ENCODE measurements at places on chromosomes 3 and 15.

- no peak for DNase-seq
These were observed 253.7 kb upstream of the THBS1 start for GRCh38 chr15:39327005-39327730.

DNA sequence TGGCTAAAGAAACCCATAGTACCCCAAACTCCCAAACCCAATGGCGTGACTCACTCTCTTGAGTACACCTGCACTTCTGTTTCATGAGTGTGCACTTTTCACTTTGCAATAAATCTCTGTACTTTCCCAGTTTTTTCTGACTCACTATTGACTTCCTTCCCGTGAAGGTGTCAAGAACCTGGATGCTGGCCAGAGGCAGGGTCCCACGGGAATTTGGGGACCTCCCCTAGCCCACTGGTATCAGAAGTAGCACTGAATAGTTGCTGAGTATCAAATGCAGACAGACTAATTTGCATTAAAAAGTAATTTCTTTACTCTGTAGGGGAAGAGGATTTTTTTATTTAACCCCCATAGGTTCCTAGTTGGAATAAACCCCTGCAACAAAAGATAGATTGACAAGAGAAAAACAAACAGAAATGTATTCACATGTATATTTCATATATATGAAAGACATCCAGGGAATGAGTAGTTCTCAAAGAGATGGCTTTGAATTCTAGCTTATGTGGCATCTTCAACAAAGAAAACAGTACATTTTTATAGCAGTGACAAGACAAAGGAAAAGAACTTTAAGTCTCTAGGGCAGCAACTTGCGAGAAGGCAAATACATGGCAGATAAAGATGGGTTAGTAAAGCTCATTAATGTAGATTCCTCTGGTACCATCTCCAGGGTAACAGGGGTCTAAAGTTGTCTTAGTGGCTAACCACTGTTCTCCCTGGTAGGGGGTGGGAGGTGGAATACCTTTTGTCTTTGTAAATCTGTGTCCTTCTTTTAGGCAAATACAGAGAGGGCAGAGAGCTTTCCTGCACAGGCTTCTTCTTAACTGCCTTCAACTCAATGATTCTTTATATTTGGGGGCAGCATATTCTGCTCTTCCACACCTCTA lies 385.5 kb upstream of the PDZRN3 start:
- DNase-seq = no peak

DNA sequence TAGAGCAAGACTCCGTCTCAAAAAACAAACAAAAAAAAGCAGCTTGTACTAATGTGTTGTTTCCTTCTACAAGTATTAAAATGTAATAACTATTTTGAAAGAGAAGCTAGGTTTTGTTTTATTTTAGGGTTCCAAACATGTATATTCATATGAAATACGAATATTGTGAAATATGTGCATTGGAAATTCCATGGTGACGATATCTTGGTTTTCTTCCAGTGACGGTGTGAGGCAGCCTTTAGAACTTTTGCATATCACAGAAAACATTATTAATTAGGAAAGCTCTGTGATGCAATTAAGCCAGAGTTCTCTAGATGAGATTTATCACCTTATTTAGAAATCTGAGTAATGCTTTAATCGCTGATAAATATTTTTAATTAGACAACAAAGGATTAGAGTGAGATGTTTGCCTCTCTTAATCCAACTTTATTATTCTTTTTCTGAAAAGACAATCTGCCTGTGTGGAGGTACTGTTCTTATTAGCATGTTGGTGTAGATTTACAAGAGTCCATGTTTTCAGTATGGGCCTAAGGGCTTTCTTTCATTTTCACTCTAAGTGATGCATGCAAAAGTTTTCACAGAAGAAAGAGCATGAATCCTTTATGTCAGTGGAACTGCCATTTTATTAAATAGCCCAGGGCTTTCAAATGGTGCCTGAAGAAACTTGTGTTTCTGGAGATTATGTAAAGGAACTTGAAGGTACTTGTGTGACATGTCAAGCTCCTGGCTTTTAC lies 37.7 kb upstream of the SAMMSON start:
- no peak for DNase-seq

- DNase-seq = no peak
These were observed 41.8 kb upstream of the MAPKBP1 start for GRCh38 chr15:41732483-41732882.

GRCh38 chr3:132276228-132276906 lies 40.8 kb upstream of the ACP3 start:
- no peak for DNase-seq

- DNase-seq = no peak
These were observed 927.6 kb downstream of the FHIT start for GRCh38 chr3:60323651-60324050.
